CD4-positive, alpha-beta T cell treated with Interleukin-10 for 1 hour (primary cell): ENCODE measurements at places on chromosomes 11 and 22.

GRCh38 chr11:117356126-117356890, 28.7 kb downstream of the CEP164 start:
- DNase-seq = no peak

DNA sequence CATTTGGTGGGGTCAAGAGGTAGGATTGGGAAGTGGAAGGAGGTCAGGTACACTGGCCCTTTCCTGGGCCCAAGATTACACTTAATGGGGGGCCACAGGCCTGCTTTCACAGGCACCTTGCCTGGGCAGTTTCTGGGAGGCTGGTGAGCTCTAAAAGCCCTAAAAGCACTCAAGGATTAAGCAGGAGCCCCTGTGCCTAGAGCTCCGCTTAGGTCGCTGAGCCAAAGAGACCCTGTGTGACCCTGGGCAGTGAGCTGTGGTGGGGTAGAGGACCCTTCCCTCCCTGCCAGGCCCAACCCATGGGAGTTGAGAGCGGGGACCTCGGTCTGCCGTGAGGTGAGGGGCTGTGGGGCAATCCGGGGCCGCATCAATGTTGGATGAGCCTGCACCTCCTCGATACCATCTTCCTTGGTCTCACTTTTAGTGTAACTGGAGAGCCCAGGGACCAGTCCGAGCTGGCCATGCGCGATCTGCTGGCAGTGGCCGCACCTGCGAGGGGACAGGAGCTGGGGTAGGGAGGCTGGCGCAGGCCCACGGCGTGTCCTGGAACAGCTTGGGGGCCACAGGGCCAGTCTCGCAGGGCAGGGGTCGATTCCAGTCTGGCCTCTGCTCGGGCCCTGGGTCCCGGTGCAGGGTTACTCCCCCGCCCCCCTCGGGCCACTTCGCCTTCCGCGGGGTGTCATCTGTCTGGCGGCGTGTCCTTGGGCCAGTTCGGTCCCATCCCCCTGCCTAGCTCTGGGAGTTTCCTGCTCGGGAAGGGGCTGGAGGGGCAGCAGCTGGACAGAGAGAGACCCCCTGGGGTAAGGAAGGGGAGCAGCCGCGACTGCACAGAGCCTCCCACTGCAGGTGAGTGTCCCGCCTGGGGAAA, 44.3 kb downstream of the EIF3F start:
- no peak for DNase-seq

DNA sequence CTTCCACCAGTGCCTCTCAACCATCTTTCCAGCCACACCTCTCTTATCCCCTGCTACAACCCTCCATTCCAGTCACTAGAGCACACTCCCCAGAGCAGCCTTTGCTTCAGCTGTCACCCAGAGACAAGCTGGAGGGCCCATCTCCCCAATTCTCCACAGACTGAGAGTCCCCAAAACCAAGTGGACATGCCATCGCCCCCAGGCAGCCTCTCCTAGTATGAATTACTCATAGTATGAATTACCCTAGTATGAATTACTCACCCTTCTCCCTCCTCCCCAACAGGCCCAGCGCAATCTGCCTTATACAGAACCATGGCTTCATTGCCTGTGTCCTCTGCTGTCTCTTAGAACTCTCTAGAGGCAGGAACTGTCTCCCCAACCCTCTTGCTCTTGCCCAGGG, 24.8 kb downstream of the MYH9 start:
- no peak for DNase-seq

- no peak for DNase-seq
Observed at GRCh38 chr11:64094463-64095260, 58.9 kb downstream of the FLRT1 start.

- no peak for DNase-seq
Observed at GRCh38 chr11:35725885-35726284, 63.3 kb downstream of the TRIM44 start.

DNA sequence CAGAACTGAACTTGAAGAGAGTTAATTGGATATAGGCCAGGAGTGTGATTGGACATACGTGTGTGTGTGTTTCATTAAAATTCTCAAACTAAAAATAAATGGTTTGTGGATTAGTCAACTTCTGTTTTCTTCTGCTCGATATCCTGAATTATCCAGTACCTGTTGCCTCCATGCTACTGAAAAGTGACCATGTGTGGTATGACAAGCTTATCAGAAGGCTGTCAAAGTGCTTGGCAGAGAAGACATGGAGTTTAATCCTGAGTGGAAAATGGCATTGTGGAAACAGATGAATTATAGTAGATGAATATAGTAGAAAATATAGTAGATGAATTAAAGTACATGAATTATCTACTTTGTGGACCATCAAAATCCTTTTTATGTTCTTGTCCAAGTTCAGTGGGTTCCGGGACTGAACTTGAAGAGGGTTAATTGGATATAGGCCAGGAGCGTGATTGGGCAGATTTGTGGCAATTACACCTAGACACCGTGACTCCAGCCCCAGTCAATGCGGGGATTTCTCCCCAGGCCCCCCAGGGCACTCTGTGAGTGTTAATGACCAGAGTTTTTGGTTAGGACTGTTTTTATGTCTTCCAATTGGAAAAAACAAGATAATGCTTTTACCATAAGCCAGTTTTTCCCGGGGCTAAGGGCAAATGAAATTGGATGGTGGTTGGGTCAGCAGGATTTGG, 30.1 kb downstream of the GRAMD1B start:
- DNase-seq = no peak

DNA sequence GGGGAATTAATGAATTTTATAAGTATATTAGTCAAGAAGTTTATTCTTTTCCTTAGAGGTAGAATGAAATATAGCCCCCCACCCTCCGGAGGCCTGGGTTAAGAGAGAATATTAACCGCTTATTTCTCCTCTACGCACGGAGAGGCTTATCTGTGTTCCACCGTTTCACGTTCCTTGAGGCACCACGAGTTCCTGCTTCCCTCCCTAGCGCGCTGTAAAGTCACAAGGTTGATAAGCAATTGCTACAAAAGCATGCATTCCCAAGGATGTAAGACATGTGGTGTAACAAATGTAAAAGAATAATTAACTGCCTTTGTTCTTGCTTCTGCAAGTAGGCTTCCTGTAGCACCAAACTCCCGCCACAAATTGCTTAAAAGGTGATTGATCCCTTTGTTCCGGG, 1.5 kb upstream of the ANKRD42 start:
- no peak for DNase-seq
